GM04504 (cell line): ENCODE measurements at places on chromosomes 12 and 14.

GRCh38 chr12:90653040-90653439, 301.9 kb downstream of the CCER1 start:
- DNase-seq = peak; percentile 7

GRCh38 chr12:32024884-32025592, 65.8 kb downstream of the RESF1 start:
- no peak for DNase-seq

- no peak for DNase-seq
These were observed 368.6 kb downstream of the BCL11B start for GRCh38 chr14:98903371-98903770.

DNA sequence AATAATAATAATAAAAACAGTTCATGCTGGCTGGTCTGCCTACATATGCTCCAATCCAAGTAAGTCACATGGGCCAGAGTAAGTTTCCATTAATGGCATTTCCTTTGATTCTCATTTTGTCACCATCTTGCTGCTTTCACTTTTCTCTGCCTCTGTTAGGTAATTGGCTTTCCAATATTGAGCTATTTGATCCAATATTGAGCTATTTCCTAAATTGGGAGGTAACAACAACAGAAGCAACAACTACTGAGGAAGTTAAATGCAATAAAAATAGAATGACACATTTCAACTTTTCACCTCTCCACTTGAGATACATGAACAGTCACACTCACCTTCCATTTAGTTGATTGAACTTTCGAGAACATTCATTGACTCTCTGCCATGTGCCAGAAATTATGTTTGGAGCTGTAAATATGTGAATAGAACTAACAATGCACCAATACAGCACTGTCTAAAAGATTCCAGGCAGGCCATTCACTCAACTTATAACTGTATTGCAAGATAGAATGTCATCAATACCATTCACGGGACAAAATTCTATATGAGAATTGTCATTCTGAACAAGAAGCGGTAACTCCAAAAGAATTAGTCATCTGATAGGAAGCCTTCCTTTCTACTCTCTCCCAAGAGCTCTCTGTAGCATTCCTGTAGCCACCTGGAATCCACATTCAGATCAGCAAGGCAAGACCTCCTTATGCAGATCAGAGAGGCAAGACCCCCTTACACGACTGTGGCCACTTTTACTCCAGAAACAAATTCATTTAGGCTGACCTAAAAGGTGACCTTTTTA, 136.4 kb downstream of the PHLDA1 start:
- DNase-seq = no peak

DNA sequence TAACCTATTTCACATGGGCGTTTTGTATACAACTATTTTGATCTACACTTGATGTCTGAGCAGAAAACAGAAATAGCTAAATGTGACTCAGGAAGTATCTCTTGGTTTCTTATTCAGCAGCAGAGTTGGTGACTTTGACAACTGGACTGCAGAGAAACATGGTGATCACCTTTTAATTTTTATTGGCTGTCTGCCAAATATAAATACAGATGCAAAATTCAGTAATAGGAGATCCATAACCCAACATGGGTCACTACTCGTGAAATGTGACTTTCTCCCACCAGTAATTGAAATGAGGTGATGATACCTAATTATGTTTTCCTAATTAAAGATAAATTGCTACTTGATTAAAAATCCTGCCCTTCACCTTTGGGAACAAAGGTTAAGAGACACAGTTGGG, 487.1 kb downstream of the NELL2 start:
- no peak for DNase-seq

GRCh38 chr12:110266381-110266960, 14.6 kb upstream of the ATP2A2 start:
- DNase-seq = no peak

DNA sequence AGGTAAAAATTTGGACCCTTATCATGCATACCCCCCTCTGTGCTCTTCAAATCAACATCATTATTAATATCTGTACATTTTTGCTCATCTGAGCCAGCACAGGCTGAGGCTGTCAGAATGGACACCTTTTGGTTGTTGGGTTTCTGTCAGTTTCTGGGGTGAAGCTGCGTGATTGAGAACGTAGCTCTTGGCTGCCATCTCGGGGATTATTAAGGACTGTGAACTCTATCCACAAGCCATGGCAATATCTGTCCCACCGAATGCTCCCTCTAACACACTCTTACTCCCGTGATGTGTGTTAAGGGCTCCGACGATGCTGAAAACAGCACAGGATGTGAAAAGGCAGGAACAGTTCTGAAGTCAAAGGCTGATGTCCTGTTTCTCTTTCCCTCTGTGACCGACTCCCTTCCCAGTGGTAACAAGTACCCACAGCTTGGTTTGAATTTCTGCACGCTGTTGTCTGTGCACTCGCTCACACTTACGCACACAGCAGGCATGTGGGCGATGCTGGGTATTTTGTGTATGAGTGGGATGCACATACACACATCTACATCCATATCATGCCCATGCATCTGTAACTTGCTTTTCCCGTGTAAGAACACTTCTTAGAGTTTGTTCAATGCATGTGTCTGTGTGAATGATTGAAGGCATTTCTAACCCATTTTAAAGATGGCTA, 405.6 kb downstream of the TMEM121 start:
- no peak for DNase-seq

GRCh38 chr12:55842681-55843429, at the start of gene MMP19:
Gene MMP19 (minus strand): TSS chr12:55842936. CDS start chr12:55842830, 106 bp downstream.
- no peak for DNase-seq

- DNase-seq = no peak
These were observed 99.6 kb downstream of the ARF6 start for GRCh38 chr14:49992448-49992847.

GRCh38 chr12:45745861-45746277, 16.4 kb downstream of the ARID2 start:
- no peak for DNase-seq

DNA sequence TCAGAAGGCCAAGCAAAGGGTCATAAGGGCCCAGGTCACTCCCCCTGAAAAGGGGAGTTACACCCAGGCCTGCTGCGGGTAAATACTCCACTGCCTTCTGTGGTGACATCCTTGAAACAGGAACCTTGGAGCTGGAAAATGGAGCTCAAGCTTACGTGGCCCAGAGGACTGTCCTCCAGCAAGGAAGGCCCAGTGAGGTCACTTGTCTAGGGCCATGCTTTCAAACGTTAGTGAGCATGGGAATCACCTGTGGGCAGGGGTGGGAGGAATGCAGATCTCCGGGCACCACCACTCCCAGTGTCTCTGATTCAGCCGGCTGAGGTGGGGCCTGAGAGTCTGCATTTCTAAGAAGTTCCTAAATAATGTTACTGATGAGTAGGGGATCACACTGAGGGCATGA, 140.5 kb upstream of the CCND2 start:
- DNase-seq = no peak

- no peak for DNase-seq
These were observed 12.6 kb upstream of the PUS1 start for GRCh38 chr12:131916306-131917138.
